ENCODE measurements at places on chromosomes 3 and 15.

DNA sequence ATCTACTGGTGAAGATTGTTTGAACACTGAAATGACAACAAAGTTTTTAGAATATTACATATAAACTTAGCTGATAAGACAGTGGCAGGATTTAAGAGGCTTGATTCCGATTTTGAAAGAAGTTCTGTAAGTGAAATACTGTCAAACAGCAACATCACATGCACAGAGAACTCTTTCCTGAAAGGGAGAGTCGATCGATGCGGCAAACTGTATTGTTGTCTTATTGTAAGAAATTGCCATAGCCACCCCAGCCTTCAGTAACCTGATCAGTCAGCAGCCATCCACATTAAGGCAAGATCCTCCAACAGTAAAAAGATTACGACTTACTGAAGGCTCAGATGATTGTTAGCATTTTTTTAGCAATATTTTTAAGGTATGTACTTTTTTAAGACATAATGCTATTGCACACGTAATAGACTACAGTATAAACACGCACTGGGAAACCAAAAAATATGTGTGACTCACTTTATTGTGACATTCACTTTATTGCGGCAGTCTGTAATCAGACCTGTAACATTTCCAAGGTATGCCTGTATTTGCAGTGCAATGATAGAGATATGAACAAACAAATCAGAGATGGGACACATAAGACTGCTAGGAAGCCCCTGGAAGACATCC, 225.6 kb upstream of the UBE2E1 start:
- DNase-seq, result no peak

- DNase-seq, result no peak
Measured at GRCh38 chr3:15536856-15537255, 15.3 kb upstream of the COLQ start.

DNA sequence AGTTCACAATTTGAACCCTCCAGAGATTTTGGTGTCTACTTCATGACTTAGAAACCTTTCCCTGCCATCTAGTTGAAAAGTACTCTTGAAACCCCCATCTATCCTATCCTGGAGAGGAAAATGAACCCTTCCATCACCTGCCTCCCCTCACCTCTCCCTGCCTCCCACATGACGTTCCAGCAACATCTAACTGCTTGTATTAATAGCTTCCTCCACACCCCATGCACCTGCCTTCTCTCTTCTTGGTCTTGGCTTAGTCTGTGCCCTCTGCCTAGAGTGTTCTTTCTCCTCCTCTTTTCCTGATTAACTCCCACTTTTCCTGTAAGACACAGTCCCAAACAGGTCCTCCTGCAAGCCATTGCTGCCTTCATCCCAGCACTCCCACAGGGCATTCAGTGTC, 107.8 kb downstream of the LIPC start:
- no peak for DNase-seq

DNA sequence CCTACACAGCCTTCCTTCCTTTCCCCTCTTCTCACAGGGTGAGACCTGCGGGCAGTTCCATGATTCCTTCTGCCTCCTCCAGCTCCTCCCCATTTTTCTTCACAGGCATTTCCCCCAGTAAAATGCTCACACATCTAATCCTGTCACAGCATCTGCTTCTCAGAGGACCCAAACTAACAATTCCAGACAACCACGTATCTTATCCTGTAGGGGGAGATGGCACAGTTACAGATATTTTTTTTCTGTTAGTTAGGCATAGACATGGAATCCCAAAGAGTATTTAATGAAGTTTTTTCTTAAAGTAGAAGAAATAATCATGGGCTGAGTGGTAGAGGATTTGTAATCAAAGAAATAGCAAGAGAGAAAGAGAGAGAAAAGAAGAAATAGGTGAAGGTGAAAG, 373.1 kb upstream of the ADAMTS9 start:
- DNase-seq, result no peak

GRCh38 chr15:60661080-60661645, 182.2 kb upstream of the ICE2 start:
- no peak for DNase-seq

DNA sequence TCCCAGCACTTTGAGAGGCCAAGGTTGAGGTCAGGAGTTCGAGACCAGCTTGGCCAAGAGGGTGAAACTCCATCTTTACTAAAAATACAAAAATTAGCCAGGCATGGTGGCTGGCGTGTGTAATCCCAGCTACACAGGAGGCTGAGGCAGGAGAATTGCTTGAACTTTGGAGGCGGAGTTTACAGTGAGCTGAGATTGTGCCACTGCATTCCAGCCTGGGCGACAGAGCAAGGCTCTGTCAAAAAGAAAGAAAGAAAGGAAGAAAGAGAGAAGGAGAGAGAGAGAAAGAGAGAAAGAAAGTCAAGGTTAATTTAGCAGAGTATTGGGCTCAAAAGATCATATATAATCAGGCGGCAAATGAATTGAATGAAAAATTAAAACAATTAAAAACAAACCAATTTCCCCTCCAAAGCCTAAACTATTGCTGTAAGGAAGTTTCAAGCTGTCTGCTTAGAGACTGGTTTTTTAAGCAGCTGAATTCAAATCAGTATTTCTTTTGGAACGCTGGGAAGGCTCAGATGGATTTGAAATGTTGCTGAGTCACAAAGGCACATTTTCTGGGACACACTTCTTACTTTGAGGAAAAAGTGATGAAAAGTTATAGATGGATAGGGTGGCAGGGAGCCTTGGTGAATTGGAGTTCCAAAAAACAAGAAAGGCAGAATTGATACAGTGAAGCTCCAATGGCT, 81.3 kb upstream of the BHLHE40 start:
- DNase-seq, result no peak

DNA sequence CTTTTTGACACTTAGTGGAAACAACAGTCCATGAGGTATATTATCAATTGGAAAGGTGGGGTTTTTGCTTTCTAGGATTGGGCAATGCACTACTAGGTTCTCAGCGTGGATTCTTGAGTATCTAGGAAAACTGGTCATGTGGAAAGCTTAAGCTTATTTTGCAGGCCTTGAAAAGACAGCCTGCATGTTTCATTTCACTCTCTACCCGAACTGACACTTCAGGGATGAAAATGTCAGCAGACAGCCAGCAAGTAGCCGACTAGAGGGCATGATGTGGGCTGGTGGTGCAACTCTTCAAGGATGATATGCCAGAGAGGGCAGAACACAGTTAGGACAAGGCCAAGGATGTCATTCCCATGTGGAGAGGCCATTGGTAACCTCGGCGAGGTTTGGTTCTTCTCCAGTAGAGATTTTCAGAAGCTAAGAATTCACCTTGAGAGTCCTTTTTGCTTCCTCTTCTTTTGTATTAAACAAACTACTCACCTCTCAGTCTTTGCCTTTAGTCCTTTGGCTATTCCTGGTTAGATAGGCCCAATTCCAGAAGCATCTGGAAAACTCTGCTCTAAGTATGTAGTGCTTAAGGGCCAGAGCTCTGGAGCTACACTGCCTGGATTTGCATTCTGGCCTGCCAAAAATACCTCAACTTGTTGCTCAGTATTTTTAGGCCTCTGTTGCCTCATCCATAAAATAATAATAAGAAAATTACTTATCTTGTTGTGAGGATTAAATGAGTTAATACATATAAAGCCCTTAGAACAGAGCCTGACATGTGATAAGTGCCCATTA, 17.9 kb downstream of the LPP start:
- no peak for DNase-seq

GRCh38 chr3:110646496-110646895, 425.1 kb upstream of the NECTIN3 start:
- no peak for DNase-seq

DNA sequence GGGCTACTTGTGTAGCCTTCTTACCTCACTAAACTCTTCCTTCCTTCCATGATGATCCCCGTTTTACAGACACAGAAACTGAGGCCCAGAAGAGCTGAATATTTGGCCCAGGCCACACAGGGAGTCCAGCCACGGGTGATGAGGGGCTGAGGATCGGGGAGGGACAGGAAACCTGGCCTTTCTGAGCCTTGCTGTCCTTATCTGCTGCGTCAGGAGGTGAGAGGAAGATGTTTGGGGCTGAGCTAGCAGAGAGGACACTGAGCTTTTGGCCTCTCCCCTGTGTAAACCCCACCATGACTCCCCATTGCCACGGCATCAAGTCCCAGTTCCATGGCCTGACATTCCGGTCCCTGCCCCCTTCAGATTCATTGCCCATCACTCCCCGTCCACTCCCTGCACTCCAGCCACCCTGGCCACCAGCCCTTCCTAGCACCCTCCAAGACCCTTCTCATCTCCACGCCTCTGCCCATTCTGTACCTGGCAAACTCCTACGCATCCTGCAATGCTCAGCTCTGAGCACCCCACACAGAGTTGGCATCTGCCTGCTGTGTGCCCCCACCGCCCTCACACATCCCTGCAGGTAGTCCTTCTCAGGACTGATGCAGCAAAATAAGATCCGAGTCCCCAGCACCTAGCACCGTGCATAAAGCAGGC, 103.0 kb downstream of the FBLN2 start:
- no peak for DNase-seq

GRCh38 chr15:89333959-89334509, 590 bp downstream of the POLG start:
- DNase-seq, result no peak

DNA sequence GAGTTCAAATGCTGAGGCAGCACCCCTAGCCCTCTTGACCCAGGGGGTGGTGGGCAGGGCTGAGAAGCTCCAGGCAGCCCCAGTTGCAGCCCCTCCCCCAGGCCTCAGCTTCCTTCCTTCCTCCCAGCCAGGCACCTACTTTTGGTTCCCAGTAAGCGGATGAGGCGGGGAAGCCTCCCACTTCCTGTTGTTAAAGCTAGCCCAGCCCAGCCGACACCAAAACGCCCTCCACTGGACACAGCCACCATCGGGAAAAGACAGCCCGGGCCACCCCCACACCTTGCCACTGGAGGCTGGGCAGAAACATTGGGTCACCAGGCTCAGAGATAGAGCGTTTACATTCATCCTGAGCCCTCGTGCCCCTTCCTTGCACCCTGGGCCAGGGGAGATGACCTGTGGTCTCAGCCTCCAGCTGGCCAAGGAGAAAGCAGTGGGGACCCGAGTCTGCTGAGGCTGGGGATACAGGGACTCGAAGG, 3.5 kb downstream of the DUSP7 start:
- DNase-seq, result peak; percentile 92

GRCh38 chr3:72334681-72335457, 513.4 kb downstream of the SHQ1 start:
- DNase-seq, result no peak

DNA sequence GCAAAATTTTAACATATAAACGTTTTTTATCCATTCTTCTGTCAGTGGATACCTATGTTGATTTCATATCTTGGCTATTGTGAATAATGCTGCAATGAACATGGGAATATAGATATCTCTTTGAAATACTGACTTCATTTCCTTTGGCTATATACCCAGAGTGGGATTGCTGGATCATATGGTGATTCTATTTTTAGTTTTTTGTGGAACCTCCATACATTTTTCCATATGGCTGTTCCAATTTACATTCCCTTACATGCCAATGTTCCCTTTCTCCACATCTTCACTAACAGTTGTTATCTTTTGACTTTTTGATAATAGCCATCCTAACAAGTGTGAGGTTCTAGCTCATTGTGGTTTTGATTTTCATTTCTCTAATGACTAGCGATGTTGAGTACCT, 344.6 kb downstream of the EPHA3 start:
- DNase-seq, result no peak

- DNase-seq, result no peak
Measured at GRCh38 chr15:96716075-96716474, 385.6 kb downstream of the NR2F2 start.

- DNase-seq, result peak; percentile 48
Measured at GRCh38 chr3:193560870-193561269, 6.2 kb upstream of the ATP13A4 start.

- DNase-seq, result no peak
Measured at GRCh38 chr3:124277144-124277890, 285.4 kb upstream of the ROPN1 start.

DNA sequence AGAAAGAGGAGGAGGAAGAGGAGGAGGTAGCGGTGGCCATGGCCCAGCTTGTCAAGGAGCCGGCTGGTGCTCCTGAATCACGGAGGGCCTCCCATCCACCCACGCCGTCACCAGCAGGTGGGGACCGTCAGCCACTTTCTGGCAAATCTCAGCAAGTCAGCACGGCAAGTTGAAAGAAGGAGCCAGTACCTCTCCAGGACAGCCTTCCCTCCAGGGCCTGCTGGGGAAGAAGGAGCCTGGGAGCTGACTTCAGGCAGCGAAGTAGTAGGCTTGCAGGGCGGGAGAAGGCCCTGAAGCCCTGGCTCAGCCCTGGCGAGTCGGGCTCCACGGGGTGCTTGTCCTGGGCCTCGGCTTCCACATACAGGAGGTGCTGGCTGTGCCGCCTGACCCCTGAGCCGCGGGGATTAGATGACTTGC, 99.2 kb upstream of the TRPM1 start:
- DNase-seq, result peak; percentile 88

DNA sequence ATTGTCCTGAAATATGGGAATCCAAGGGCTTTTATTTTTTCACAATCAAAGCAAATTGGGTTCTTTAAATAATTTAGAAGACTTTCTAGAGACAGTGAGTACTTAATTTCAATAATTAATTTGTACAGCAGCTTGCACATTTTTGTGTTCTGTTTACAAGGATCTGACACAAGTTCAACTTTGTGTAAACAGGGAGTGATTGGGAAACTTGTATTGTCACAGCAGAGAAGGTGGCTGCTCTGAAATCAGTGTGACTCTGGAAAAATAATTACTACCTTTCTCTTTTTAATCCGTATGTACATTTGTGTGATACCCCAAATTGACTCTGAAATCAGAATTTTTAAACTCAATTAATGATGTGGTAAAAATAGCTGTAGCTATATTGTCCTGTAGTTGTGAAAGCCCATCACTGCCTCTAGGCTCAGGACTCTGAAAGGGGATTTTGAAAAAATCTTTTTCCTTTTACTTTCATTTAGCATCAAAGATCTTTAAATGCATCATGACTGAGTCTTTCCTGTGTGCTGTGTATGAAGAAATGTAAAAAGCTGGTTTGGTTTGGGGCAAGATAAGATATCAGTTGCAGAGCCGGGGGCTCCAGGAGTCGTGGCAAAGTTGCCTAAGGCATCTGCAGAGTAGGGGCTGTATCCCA, 45.1 kb downstream of the MFSD1 start:
- DNase-seq, result no peak

- DNase-seq, result no peak
Measured at GRCh38 chr15:80822676-80823075, 43.5 kb downstream of the CEMIP start.

- DNase-seq, result no peak
Measured at GRCh38 chr3:52146811-52147210, 7.4 kb downstream of the POC1A start.

DNA sequence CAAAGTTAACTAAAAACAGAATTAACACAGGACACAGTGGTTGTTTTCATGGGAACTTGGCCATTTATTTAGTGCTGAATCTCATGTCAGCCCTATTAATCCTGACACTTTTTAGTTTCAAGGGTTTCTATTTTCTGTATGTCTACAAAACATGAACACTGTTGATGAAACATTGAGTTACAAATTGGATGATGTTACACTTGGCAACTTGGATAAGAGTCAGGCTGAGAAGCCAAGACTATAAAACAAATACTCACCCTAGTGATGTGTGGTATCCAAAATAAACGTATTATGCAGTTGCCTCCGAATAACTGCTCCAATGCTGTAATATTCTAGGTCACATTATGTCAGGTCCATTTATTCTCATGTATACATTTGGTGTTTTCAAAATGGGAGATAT, 349.6 kb downstream of the ZIC1 start:
- DNase-seq, result no peak
